Activated T-cell treated with anti-CD3 and anti-CD28 coated beads for 1 hour (primary cell): ENCODE measurements at places on chromosomes 6 and 20.

DNA sequence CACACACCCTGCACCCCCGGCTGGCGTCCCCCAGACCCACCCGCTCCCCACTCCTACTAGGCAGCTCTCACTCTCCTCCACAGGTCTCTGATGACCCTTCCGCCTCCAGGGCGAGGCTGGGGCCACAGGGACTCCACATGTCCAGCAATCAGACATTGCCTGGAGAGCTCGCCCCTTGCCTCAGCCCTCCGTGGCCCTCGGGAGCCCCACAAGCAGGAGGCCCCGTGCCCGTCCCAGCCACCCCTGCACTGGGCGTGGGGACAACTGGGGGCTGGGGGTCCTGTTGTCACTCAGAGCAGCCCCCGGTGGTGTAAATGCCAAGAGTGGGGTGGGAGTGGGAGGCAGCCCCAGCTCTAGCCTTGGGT lies 1.5 kb downstream of the COL20A1 start:
- no peak for DNase-seq

DNA sequence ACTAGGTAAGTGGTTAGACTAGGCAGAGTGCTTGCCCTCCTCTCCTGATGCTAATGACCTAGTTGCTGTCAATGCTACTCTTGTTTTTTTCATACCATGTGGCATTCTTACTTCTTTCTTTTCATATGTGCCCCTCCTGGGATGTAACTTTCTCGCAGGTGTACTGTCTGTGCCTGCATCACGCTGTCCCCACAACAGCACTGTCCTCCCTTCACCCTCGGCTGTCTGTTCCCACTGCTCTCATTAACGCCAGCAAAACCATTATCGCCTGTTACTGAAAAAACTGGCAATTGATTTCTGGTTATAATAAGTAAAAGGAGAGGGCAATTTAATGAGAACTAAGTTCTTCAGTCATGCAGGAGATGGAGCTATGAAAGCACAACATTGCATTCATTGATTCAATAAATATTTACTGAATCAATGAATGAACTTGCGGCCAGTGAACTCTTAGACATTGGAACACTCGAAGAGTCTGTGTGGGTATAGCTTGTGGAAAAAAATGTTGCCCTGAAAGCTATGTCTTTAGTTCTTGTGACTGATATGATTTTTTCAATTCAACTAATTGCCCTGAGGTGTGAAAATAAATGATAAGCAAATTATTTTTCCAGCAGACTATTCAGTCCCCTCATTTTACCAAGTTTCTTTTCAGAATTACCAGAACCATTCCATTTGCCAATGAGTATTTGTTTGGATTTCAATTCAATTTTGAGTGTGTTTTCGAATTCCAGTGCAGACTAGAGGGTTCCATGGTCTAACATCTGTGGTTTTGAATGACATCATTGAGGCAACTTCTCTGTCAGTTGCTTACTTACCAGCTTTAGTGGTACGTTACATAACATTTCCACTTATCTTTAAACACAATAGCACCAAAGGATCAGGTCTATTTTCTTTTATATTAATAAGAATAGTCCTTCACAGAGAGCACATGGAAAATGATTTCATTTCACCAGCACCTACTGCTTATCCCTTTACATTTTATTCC lies 2.1 kb downstream of the SLC17A4 start:
- no peak for DNase-seq

GRCh38 chr6:107594736-107595135 lies 104.8 kb downstream of the SOBP start:
- no peak for DNase-seq

- DNase-seq: no peak
Observed at GRCh38 chr20:22576273-22576672, 8.1 kb downstream of the FOXA2 start.

DNA sequence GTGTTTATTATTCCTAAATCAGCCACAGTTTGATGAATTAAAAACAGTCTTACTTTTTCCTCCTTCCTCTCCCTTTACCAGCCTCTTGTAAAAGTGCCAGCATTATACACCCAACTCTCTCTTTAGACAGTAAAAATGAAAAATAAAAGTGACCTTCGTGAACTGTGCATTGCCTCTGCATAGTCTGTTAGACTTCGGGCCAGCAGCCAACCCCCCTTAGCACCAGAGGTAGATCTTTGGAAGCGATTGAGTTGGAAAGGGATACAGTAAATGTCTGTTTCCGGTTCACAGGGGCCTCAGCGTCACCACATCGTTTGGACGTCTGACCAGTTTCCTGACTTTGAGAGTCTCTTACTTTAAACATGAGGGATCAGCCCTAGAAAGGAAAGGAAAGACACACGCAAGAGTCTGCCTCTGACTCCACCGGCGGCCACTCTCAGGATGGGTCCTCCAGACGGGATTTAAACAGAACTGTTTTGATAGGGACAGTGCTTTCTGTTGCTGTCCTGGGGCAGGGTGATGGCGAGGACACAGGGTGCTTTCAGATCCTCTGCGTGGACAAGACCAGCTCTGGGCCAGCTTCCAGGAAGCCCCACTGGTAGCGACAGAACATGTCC lies 206.6 kb upstream of the PREP start:
- no peak for DNase-seq

DNA sequence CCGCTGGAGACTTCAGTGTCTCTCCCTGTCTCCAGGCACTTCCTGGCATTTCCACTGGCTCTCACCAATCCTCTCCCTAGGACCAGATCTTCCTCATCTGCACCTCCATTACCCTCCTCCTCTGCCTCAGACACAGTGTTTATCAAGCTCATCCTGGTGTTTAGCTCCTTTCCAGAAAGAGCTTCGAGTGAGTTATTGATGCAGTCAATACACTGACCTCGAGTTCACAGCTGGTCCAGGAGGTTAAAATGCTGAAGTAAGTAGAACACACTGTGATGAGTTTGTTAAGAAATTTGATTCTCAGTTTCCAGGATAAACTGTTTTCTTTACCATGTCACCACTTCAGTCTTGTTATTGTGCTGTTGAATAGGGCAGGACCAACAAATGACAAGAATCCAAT lies 42.1 kb upstream of the ARMC2 start:
- DNase-seq: no peak

GRCh38 chr6:8108031-8108660 lies 5.8 kb upstream of the EEF1E1 start:
- DNase-seq: no peak

GRCh38 chr20:672963-673602 lies 2.5 kb downstream of the SCRT2 start:
- DNase-seq: no peak

DNA sequence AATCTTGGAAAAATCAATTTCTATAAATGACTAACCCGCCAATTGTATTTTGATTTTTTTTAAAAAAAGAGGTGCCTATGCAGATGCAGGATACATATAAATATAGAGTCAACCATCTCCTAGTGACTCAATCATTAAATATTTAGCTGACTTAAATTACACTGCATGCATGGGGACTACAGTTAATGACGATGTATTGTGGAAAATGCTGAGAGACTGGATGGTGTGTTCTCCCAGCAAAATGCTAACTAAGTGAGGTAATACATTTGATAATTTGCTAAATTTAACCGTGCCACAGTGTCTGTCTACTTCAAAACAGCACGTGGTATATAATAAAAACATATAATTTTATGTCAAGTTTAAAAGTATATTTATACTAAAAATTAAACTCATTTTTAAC lies 341.6 kb downstream of the PRKN start:
- no peak for DNase-seq

DNA sequence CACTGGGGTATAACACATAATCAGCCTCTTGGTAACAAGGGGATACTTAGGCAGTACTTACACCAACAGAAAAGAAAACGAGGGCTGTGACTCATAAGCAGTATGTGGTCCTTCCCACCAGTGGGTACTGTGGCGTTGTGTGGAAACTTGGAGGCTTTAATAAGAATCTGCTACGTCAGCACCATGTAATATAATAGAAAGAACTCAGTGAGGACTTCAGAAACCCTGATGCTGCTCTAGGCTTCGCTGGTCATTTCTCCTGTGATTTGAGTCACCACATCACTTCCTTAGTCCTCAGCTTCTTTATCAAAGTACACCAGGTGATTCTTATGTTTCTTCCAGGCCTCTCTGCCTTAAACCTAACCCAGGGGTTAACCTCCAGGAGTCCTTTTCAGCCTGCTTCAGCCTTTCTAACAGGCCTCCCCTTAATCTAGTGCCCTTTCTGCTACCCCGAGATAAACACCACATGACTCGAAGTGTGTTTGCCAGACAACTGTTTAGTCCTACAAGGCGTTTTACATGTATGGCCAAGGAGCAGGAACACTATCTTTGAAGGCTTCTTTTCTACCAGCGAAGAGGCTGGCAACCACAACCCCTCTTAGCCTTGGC lies 68.5 kb downstream of the FYN start:
- DNase-seq: peak; percentile 46

GRCh38 chr20:62487561-62488354 lies 12.0 kb upstream of the GATA5 start:
- DNase-seq: no peak

DNA sequence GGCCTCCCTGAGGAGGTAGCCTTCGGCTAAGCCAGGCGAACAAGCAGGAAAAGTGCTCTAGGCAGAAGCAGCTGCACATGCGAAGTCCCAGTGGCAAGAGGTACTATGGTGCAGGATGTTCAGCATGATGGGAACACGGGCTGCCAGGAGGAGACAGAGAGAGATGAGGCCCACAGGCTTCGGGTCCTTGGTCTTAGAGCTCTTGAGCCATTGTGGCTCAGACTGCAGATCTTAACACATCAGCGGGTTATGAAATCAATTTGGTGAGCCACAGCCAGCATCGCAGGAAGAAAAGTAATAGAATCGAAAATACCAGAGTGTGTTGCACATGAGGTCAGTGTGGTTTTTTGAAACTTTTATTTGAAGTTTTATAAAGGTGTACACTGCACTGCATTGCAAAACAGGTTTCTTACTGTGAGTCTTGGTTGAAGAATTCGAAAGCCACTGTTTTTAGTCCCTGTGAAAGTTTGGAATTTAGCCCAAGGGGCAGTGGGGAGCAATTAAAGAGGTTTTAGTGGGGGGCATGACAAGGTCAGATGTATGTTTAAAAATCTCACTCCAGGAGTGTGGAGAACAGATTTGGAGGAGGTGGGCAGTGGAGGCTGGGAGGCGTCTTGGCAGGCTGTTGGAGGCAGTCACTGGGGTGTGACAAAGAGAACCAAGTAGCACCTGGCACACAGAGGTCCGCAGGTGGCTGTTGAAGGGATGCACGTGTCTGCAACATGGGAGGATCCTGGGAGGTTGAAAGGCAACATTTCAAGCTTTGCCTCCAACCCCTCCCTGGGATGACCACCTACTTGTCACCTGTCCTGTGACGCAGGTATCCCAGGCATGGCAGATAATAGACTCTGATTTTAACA lies 69.3 kb downstream of the EYA2 start:
- no peak for DNase-seq

- peak; percentile 6 for DNase-seq
Observed at GRCh38 chr6:159790956-159791598, 810 bp downstream of the MRPL18 start.

DNA sequence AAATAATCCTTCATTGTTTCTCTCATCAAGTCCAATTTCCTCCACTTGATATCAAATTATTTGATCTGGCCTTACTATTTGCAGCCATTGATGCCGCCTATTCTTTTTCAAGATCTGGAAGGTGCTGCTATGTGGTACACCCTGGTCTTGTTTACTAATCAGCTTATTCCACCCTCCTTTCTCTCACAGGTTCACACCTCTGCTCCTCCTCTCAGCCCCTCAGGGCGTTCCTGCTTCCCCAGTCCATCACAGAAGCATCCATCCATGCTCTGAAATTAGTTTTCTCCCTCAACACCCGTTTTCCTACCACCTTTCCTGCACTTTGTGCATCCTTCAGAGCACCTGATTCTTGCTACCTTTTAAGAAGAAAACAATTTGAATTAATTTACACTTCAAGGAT lies 183.6 kb downstream of the EPHA7 start:
- DNase-seq: no peak

- DNase-seq: no peak
Observed at GRCh38 chr6:169266746-169267591, 13.3 kb upstream of the THBS2 start.

DNA sequence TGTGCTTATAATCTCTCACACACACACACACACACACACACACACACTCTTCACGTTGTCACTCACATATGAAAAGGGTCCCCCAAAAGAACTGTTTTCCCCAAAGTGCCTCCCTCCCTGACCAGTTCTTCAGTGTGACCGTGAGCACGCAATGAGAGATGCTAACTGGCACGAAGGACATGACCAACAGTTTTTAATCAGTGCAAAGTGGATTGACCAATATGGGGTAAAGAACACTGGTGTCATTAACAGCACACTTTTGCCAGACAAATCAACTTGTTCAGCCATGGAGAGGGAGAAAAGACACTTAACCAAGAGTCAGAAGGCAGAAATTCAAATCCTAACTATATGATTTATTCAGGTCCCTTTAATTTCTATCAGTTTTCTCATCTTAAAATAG lies 15.0 kb downstream of the EXOC2 start:
- DNase-seq: no peak

GRCh38 chr6:31578184-31579118 lies 3.1 kb downstream of the TNF start:
- peak; percentile 41 for DNase-seq

DNA sequence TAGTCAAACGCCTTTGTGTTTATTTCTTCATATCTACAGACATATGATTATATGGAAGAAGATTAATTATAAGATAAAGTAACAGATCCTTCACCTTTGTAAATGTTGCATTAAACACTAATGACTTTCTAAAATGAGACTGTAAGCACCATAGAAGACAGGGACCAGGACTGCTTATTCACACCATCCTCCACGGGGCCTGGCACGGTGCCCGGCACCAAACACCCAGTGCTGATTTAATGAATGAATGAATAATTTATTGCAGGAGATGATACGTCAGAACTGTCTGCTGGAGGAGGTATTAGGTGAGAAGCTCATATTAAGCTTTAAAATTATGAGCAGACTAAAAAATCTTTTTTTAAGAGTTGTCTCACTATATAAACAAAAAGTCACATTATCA lies 88.3 kb downstream of the SLX4IP start:
- DNase-seq: no peak

DNA sequence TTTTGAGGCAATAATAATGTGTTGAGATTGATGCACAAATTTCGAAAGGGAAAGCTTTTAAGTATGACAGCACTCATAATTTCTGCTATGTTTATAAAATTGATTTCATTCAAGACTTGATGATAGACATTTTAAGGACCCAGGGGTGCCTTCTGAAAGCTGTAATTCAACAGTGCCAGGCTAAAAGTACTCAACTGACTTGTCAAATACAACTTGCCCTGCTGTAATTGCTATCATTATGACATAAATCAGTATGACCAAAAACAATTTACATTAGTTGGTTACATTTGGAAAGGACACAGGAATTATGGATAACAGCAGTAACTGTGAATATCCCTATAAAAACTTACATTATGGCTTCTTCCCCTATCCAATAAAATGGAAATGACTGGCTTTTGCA lies 178.9 kb downstream of the MMUT start:
- no peak for DNase-seq

- DNase-seq: no peak
Observed at GRCh38 chr6:90068264-90068663, 174.0 kb downstream of the GJA10 start.

- DNase-seq: no peak
Observed at GRCh38 chr6:141097471-141097870, 1035.3 kb upstream of the GJE1 start.

- DNase-seq: no peak
Observed at GRCh38 chr6:138285800-138286199, 67.5 kb upstream of the PBOV1 start.
